ENCODE measurements at places on chromosomes 5 and 9. TPM values are rescaled to one million over a fixed set of nuclear protein-coding genes. Genes with fewer than 3 reads are reported as not detected.

Gene IFNB1
- total RNA-seq = not detected

Gene SLC1A3
- 231 TPM for total RNA-seq

Gene TICAM2
- total RNA-seq = 0.31 TPM

Gene ARSI
- total RNA-seq = not detected

Gene GLRA1
- not detected for total RNA-seq

Gene NKD2
- total RNA-seq = 4.1 TPM

Gene PTGR1
- 7.5 TPM for total RNA-seq

Gene DPH7
- 49.1 TPM for total RNA-seq

Gene IL31RA
- total RNA-seq = not detected

Gene CTXN3
- total RNA-seq = 0.63 TPM

Gene SLC46A2
- total RNA-seq = not detected

Gene ANKRD34B
- 0.31 TPM for total RNA-seq

Gene SPINK7
- total RNA-seq = not detected

Gene FBXO4
- 16.0 TPM for total RNA-seq
